ENCODE measurements at places on chromosomes 5 and 9.
A peak's percentile ranks its signal among the peaks of the same experiment; 100 is the strongest.

DNA sequence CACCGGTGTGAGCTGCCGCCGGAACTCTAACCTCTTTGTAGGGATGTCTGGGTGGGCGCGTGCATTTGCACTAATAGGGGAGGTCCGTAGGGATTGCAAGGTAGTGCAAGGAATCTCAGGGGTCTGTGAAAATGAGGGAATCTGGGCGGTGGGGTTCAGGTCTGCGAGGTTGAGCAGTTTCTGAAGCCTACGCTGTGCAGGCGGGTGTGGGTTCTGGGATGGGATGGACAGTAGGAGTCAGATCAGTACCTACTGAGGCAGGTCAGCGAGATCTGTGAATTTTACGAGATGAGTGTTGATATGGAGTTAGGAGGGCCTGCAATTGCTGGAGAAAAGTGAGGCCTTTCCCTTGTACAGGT lies 856 bp upstream of the ATOSB start:
- no peak for DNase-seq

- DNase-seq, result no peak
Measured at GRCh38 chr5:60334281-60334713, 365.7 kb downstream of the DEPDC1B start.

- DNase-seq, result no peak
Measured at GRCh38 chr9:35691334-35691650, 1.6 kb upstream of the TPM2 start.

DNA sequence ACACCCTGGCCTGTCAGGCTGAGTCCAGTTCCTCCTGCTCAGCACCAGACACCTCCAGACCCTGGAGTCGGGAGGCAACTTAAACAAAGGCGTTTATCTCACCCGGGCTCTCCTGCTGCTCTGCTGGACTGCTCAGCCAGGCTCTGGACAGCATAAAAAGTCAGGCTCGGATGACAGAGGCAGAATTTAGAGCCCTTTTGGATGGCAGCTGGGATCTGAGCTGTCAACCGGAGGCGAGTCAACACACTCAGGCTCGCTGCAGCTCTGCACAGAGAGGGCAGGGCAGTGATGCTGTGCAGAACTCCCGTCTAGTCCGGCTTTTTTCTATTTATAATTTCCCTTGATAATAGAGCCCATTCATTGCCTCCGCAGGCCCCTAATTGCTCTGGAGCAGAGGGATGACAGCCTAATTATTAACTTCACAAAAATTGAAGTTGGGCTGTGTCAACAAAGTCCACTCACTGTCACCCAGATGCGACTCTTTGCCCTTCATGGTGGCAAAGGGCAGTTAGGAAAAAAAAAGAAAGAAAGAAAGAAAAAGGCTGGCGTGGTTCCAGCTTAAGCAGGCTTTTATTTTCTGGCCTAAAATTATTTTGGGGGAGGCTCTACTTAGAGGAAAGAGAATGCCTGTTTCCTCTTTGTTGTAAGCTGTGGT lies 37.6 kb downstream of the STC2 start:
- no peak for DNase-seq

GRCh38 chr9:30582240-30582639 lies 1802.2 kb upstream of the ACO1 start:
- no peak for DNase-seq

- no peak for DNase-seq
Measured at GRCh38 chr5:82596451-82596850, 318.3 kb upstream of the RPS23 start.

DNA sequence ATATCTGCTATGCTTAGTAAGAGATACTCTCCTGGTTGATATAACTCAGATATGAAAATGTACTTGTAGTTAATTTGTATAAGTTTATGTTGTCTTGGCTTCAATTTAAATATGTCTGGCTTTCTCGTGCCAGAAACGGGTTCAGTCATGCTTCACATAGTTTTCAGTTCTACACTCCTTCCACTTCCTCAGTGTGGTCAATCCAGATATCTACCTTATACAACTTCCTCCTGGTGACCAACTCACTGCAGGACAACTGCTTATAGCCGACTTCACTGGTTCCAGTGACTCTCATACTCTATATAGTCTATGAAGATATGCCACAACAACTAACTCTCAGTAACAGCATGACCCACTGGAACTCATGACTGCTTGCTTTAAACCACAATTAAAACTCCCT lies 690.4 kb downstream of the SLCO4C1 start:
- DNase-seq, result no peak

GRCh38 chr5:169003721-169004541 lies 297.0 kb downstream of the SLIT3 start:
- DNase-seq, result no peak

GRCh38 chr9:131277287-131277909 lies 1.1 kb upstream of the FAM78A start:
- no peak for DNase-seq

DNA sequence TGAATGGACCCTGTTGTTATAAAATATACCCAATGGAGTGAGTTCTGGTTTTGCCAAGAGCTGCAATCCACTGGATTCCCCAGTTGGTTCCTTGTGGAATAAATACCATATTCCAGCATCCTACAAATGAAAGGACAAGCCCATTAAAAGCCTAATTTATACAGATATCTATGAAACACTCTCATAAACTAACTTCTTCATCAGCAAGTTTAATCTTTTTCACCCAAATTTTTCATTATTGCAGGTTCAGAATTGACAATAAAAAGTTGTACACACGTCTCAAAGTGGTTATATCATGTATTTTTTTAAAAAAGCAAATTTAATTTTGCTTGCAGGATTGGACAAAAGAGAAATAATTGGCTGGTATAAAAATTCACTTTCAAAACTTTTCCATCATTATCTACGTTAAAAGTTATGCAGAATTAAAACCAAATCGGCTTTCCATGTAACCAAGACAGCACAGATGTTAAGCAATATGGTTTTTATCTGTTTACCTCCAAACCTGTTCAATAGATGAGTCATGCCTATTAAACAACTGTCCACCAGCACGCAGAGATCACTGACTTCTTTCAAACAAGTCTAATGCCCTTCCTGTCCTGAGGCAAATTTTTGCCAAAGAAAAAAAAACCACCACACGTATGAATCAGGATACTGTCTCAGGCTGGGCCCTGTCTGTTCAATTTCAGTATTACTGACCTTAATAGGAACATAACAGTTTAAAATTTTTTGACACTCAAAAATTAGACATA lies 42.5 kb downstream of the CEMIP2 start:
- no peak for DNase-seq

DNA sequence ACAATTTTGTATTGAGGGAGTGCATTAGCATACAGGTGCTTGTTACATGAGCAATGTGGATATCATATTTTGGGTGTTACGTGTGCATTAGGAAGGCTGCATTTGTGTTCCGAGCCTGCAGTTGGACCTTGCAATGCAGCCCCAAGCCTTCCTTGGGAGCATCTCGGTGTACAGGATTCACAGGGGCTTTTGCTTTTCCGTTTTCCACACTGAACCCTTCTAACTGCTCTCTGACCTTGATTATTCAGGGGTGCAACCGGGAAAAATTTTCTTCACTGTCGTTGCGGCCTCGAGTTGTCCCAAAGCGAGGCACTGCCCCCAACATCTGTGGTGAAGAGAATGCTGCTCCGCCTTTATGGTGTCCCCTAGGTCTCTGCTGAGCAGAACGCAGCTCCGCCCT lies 80.1 kb upstream of the PLEKHG4B start:
- DNase-seq, result no peak

GRCh38 chr5:55711507-55712022 lies 559 bp downstream of the SLC38A9 start:
- peak; percentile 3 for DNase-seq

- DNase-seq, result no peak
Measured at GRCh38 chr9:89983411-89983810, 378.6 kb downstream of the GADD45G start.

DNA sequence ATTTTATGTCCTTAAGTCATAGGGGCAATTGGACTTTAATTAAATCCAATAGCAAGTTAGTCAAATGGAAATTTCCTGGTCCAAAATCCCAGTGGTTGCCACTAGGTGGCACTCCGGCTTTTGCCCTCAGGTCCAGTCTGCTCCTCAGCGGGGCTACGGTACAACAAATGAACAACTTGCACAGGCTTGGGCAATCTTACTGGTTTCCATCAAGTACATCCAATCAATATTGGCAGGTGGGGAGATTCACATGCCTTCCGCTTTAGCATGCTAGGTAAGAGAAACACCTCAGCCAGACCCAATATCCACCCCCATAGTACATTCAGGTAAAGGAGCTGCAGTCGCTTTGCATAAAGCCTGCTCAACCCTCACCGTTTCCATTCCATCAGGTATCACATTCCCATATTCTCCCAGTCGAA lies 6.3 kb upstream of the MXD3 start:
- peak; percentile 76 for DNase-seq
